Fibroblast of lung (primary cell): ENCODE measurements at places on chromosomes 7 and 10. TPM values are rescaled to one million over a fixed set of nuclear protein-coding genes. Genes with fewer than 3 reads are reported as not detected.
A peak's percentile ranks its signal among the peaks of the same experiment; 100 is the strongest.

- H3K4me1 ChIP-seq = peaks cover 11% of the 10 kb centered on the region
- DNase-seq = no peak
- H3K27me3 ChIP-seq = no peaks in the 10 kb centered on the region
- no peak overlapping the region for H3K4me3 ChIP-seq
Observed at GRCh38 chr10:87931836-87932230, 68.4 kb downstream of the PTEN start.

DNA sequence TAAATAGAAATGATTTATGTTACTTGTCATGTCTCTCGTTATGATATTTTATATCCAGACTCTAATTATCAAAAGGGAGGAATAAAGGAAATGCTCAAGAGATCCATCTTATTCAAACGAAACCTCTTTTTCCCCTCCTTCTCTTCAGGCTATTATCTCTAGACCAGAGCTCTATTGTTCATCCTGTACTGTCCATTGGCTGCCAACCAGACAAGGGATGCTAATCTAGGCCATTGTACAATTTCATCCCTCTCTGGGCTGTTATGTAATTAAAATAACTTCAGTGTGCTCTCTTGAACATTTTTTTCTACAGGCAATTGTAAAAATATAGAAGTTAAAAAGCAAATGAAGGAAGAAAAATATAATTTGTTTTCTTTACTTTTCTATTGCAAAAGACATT lies 220.4 kb downstream of the HDAC9 start:
- H3K4me3 ChIP-seq = no peak overlapping the region
- DNase-seq = no peak
- no peaks in the 10 kb centered on the region for H3K4me1 ChIP-seq
- no peaks in the 10 kb centered on the region for H3K27me3 ChIP-seq
- H3K36me3 ChIP-seq = no peaks in the 10 kb centered on the region

- H3K36me3 ChIP-seq = no peaks in the 10 kb centered on the region
- H3K4me1 ChIP-seq = no peaks in the 10 kb centered on the region
- DNase-seq = no peak
- no peak overlapping the region for H3K27ac ChIP-seq
- no peaks in the 10 kb centered on the region for H3K27me3 ChIP-seq
Observed at GRCh38 chr10:44593952-44594351, 209.1 kb upstream of the CXCL12 start.

DNA sequence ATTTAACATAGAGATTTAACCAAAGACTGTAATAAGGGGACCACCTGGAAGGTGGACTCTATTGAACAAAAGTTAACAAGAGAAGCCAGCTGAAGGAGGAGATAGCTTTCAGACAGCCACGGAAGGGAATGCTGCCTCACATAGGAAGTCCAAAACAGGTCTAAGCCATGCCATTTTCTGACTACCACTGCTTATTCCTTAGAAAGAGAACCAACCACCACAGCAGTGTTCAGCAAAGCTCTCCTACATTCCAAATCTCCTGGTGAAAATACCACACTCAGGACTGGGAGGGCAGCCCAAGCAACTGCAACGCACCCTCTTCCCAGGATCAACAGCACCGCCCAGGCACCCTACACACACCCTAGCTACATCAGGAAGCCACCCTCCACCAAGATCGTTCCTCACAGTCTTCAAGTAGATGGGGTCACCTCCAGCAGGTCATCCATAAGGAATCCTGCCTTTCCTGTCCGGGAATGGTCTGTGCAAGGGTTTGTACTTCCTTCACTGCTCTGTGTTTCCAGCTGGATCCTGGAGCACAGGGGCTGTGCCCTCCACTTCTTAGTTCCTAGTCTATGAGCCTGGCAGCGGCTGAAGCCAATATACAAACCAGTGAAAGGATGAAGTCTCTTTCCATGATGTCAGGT lies 2.5 kb downstream of the KIAA1549 start:
- no peaks in the 10 kb centered on the region for H3K27me3 ChIP-seq
- no peak overlapping the region for H3K27ac ChIP-seq
- no peaks in the 10 kb centered on the region for H3K36me3 ChIP-seq
- peaks cover 3% of the 10 kb centered on the region for H3K4me1 ChIP-seq
- H3K4me3 ChIP-seq = no peak overlapping the region

- H3K27me3 ChIP-seq = no peaks in the 10 kb centered on the region
- no peak overlapping the region for H3K27ac ChIP-seq
- no peaks in the 10 kb centered on the region for H3K36me3 ChIP-seq
- H3K4me3 ChIP-seq = no peak overlapping the region
Observed at GRCh38 chr10:1509011-1509530, 228.3 kb downstream of the ADARB2 start.

DNA sequence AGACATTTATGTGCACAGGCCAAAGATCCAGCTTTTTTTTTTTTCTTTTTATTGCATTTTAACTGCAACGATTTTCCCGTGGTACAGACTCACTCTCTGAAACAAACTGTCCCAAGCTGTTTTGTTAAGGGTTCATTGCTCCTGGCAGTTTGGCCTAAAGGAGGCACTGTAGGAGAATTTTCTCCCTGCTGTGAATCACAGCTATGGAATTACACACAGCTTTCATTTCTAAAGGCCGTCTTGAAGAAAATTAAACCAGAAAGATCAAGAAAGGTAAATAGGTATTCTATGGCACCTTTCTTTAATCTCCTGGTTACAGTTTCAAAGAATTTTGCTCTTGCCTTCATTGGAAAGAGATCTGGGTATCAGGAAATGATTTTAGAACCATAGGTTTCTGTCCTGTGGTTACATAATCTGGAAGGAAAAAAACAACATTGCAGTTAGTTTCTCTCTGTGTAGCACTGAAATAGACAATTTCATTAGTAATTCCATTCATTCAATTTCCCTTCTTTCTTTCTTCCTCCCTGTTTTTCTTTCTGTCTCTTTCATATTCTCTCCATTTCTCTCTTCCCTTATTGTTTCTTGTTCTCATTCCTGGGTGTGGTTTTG lies 51.2 kb downstream of the PDK4 start:
- no peaks in the 10 kb centered on the region for H3K27me3 ChIP-seq
- DNase-seq = peak; percentile 61
- H3K27ac ChIP-seq = no peak overlapping the region
- H3K4me3 ChIP-seq = peak overlapping the region; percentile 37
- H3K4me1 ChIP-seq = peaks cover 7% of the 10 kb centered on the region

- H3K27me3 ChIP-seq = no peaks in the 10 kb centered on the region
- H3K36me3 ChIP-seq = peaks cover 30% of the 10 kb centered on the region
- peak overlapping the region; percentile 81 for H3K27ac ChIP-seq
- H3K4me1 ChIP-seq = peaks cover 21% of the 10 kb centered on the region
- DNase-seq = no peak
Observed at GRCh38 chr10:13658871-13659685, 72.3 kb downstream of the PRPF18 start.

The CDHR1 gene
- not detected in 2 replicates for total RNA-seq

The ACHE gene
- under 0.01 and 0.26 TPM in 2 replicates for total RNA-seq

The CUTC gene
- total RNA-seq = 22.6 TPM in 2 replicates
